ENCODE measurements at places on chromosomes 5 and 9.
A peak's percentile ranks its signal among the peaks of the same experiment; 100 is the strongest.

GRCh38 chr5:150241298-150242160 is 48.0 kb downstream of the CAMK2A start:
- DNase-seq = no peak

- no peak for DNase-seq
Measured at GRCh38 chr5:14305045-14305444, 161.9 kb downstream of the TRIO start.

GRCh38 chr5:134526483-134527155 is 1.1 kb downstream of the JADE2 start:
- DNase-seq = peak; percentile 63

DNA sequence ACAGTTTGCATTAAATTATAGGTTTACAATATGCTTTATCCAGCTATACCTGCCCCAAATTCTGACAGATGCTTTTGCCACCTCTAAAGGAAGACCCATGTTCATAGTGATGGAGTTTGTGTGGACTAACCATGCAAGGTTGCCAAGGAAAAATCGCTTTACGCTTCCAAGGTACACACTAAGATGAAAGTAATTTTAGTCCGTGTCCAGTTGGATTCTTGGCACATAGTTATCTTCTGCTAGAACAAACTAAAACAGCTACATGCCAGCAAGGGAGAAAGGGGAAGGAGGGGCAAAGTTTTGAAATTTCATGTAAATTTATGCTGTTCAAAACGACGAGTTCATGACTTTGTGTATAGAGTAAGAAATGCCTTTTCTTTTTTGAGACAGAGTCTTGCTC is 41.0 kb downstream of the FXN start:
- no peak for DNase-seq

DNA sequence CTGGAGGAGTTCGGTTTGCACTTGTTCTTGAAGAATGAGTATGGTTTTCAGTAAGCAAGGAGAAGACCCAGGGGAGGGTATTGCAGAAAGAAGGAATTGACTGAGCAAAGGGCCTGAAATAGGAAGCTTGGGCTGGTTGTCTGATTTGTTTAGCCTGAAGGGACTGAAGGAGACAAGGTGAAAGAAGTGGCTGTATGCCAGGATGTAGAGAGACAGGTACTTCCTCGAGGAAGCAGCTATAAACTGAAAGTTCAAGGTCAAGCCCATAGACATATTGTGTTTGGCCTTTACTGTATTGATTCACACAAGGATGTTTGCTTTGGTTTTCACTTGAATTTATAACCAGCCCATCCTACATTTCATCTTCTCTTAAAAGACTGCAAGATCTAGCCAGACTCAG is 183.1 kb downstream of the PALM2AKAP2 start:
- no peak for DNase-seq

All from NCI-H1694 (cell line).